Kidney glomerular epithelial cell (primary cell): ENCODE measurements at places on chromosomes 4 and X.

GRCh38 chrX:9438933-9439494, 25.8 kb upstream of the TBL1X start:
- DNase-seq: no peak

DNA sequence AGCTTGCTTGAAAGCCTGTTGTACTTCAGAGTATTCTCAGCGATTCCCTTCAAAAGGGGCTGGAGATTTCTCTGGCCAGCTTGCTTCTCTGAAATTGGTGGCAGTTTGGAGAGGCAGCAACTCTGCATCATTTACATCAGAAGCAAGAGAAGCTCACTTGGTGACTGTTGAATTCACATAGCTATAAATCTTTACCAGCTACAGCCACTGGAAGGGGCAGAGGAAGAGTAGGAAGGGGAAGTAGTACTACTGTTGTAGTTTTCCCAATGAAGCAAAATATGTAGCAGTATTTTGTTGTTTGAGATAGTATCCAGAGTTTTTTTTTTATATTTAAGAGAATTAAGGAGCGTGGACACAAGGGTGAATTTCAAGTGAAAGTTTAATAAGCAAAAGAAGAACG, 2.8 kb downstream of the TENT5D start:
- no peak for DNase-seq

DNA sequence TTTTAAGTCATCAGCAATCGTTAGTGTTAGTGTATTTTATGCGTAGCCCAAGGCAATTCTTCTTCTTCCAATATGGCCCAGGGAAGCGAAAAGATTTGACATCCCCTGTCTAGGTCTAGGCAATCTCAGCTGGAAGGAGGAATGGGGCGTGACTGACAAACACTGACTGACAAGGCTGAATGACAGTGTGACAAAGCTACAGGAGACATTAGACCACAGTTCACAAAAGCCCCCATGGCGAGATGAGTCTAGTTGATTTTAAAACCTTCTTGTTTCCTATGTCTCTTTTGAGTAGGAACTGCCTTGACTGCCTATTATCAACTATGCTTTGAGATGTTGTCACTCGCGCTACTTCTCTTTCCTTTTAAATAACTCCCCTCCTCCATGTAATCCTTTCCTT, 42.3 kb downstream of the QRFPR start:
- DNase-seq: no peak

- DNase-seq: no peak
Measured at GRCh38 chr4:78513411-78513975, 38.1 kb upstream of the ANXA3 start.

- DNase-seq: no peak
Measured at GRCh38 chrX:69074726-69075125, 90.5 kb downstream of the PJA1 start.

GRCh38 chr4:140515423-140515822, 8.5 kb upstream of the ELMOD2 start:
- no peak for DNase-seq

GRCh38 chr4:54103190-54103574, 3.2 kb downstream of the GSX2 start:
- DNase-seq: no peak

- no peak for DNase-seq
Measured at GRCh38 chr4:31051565-31051964, 331.4 kb downstream of the PCDH7 start.

GRCh38 chrX:70508296-70508911, 63.8 kb downstream of the DLG3 start:
- no peak for DNase-seq

DNA sequence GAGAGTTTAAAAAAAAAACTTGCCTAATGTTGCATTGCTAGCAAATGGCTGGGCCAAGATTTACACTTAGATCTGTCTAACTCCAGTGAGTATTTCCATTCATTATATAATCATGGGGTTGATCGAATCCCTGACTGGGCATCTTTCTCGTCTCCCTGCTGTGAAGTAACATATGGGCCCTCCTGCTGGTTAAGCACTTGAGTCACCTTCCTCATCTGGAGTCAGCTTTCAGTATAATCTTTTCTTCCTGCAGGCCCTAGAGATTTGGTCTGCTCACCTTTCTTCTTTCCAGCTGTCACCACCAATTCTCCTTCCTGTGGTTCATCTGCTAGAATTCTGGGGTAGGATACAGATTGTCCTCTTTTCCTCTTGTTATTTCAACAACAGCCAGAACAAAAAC, 41.6 kb downstream of the TIGD2 start:
- DNase-seq: no peak

DNA sequence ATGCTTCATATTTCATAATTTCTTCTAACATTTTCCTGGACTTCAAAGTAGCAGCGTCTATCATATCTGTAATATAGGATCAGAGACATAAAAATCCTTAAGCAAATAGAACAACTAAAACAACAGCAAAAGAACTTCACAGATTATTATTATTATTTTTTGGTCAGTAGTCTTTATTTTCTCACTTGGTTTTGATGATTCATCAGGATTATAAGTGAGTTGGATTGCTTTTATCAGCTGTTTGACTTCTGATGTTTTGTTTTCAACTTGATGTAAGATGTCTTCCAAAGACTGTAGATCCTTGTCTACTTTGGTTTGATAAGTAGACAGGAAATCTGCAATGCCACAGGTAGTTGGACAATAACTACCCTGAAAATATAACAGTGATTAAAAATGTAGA, 623 bp downstream of the FGG start:
- no peak for DNase-seq

DNA sequence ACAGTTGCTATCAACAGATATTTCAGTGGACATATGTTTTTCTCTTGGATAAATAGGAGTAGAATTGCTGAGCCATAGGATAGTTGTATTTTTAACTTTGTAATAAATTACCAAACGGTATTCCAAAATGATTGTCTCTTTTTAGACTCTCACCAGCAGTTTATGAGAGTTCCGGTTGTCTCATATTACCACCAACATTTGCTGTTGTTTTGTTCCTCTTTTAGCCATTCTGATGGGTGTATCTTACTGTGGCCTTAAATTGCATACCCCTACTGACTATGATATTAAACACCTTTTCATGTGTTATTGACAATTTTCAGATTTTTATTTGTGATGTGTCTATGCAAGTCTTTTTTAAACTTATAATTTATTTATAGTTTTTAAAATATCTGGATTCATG, 39.7 kb downstream of the SNX25 start:
- DNase-seq: no peak

DNA sequence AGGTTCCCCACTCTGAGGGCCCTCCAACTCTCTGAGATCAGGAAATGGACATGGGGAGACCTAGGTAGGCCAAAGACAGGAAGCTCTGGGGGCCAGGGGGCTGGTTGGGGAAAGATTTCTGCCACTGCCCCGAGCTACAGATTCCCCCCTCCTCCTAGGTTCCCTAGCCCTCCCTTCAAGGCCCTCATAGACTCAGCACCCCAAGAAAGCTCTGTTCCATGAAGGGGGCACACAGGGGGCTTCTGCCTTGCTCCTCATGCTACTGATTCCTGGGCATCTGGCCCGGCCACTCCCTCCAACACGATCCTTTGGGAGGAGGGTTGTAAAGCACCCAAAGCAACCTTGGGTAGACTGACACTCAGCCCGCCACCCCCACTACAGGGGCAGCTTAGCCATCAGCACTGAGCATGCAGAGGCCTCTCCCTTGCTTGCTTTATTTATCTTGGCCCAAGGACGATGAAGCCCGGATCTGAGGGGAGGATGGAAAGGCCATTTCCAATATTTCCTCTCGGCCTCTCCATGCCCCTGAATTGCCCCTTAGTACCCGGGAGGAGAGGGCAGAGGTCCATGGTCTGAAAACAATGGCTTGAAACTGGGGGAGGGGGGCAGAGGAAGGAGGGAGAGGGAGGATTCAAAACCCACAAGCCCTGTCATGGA, 146.7 kb downstream of the PJA1 start:
- no peak for DNase-seq

- no peak for DNase-seq
Measured at GRCh38 chr4:47485768-47486167, 693 bp downstream of the ATP10D start.

GRCh38 chr4:186537843-186538521, 17.4 kb downstream of the MTNR1A start:
- DNase-seq: no peak

GRCh38 chrX:12115377-12115776, 22.9 kb upstream of the FRMPD4 start:
- no peak for DNase-seq

DNA sequence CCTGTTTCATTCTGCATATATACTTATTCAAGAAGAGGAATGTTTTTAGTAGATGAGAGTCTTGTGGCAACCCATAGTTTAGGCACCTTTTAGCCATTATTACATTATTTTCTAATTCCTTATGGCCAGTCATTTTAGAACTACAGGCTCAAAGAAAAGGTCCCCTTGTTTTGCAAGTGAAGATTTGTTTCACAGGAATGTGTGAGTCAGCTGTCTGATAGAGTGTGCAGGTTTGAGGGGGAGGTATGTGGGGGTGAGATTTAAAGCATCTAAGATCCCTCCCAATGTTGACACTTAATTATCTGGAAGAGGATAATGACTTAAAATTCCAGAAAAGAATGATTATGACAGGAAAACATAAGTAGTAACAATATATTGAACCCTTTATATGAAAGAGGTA, 495.6 kb downstream of the KCNIP4 start:
- DNase-seq: peak; percentile 63

DNA sequence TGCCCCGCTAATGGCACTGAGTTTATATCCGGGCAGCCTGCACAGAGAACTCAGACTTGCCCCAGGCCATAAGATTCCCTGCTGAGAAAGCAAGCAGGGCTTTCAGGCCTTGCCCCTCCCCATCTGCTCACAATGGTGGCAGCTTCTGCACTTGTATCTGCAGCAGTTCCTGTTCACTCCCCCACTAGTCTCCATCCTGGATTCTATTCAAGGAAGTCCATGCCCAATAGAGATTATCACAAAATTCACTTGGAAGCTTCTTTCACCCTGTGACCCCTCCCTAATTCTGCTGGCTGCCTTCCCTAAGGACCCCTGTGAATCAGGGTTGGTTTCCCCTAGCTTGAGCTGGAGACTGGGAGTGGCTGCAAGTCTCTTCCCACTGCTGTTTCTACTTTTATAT, 34.5 kb upstream of the UCP1 start:
- DNase-seq: no peak

- DNase-seq: no peak
Measured at GRCh38 chr4:173499658-173500535, 30.1 kb downstream of the HAND2 start.

DNA sequence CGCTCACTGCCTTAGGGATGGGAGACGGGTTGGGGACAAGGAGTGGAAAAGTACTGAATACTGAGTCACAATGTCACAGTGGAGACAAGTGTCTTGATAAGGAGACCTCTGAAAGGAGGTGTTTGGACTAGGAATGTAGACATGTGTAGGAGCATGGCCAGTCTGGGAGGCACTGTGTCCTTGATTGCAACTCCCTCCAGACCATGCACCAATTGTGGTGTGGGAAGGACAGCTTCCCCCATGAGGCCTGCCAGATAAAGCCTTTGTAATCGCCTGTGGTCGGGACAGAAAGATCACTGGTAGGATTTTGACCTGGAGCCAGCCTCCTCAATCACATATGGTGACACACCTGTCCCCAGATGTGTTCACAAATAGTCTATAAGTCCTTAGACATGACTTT, 64.1 kb downstream of the USP38 start:
- DNase-seq: no peak

DNA sequence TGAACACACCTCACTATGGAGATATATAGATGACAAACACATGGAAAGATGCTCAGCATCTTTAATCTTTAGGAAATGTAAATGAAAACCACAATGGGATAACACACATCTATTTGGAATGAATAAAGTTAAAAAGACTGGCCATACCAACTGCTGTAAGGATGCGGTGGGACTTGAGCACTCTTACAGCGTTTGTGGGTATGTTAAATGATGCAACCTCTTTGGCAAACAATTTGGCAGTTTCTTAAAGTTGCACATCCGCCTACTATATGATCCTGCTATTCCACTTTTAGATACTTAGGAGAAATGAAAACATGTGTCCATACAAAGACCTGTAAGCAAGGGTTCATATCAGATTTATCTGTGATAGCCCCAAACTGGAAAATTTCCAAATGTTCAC, 50.7 kb downstream of the MRPL1 start:
- no peak for DNase-seq

DNA sequence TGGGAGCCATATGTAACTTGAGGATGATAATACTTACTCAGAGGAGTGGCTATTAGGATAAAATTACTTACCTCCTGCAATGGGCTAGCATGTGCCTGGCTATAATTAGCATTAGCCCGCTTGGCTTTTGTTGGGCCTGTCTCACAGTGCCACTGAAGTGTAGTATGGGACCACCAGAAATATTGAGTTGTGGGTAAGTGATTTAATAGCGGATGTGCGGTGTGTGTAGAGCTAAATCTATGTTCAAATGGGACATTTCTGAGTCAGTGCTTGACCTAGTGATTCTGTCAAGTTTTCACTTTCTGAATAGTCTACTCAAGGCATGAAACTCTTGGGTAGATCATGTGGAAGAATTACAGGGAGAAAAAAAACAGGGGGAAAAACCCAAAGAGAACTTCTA, 3.5 kb upstream of the CLNK start:
- DNase-seq: no peak

DNA sequence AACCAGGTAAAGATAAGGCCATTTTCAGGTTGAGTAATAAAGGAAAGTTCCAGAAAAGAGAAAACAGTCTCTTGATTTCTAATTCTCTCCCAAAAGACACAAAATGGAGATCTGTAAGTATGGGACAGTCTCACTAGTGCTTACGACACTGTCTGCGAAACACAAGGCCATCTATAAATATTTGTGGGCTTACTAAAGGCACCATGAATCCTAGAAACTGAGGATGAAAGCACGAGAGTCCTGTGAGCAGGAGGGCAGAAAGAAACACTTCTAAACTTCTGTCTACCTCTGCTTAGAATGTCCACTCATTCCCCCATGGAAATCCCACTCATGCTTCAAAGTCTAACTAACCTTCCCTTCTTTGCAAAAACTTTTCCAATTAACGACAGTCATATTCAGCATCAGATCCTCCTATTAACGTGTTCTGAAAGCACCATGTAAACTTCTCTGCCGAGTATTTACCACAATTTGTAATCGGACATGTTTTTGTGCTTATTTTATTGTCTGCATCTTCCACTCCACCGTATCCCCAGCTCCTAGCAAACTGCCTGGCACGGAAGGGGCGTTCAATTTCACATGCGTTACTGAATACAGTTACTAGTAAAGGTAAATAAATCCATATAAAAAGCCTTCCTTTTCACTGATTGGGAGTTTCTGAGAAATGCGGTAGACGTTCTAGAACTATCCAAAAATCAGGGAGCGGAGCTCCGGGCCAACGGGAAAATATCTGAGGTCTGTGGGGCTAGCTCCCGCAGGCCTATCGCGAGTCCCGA, 665 bp downstream of the PSMD10 start:
- no peak for DNase-seq

GRCh38 chrX:15165832-15166231, 104.1 kb downstream of the ASB9 start:
- no peak for DNase-seq

DNA sequence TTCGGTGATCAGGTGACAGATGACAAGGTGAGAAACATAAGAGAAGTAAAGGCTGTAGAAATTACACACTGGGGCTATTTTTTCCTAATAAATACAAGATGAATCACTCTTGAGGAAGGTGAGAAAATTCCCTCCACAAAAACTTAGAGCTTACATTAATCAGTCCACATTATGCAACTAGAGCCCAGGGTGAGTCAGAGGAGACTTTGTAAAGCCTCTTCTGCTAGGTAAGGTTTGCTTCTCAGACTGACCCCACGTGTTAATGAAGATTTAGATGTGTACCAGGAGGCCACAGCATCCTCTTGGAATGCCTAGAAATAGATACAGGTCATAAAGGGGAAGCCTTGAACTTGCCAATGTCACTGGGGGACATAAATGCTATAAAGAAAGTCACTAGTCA, 396.0 kb upstream of the SMIM31 start:
- peak; percentile 42 for DNase-seq

GRCh38 chr4:37670249-37670648, 15.9 kb downstream of the RELL1 start:
- no peak for DNase-seq
